ENCODE measurements at places on chromosomes 5 and 9. TPM values are rescaled to one million over a fixed set of nuclear protein-coding genes. Genes with fewer than 3 reads are reported as not detected.

The GAPT gene
- 0.54 TPM for polyA plus RNA-seq

The ACTBL2 gene
- not detected for polyA plus RNA-seq

- DNase-seq, result no peak
These were observed 51.9 kb downstream of the NEK6 start for GRCh38 chr9:124309667-124310084.

GRCh38 chr5:71899865-71900342 lies 180.8 kb downstream of the CARTPT start:
- no peak for DNase-seq

DNA sequence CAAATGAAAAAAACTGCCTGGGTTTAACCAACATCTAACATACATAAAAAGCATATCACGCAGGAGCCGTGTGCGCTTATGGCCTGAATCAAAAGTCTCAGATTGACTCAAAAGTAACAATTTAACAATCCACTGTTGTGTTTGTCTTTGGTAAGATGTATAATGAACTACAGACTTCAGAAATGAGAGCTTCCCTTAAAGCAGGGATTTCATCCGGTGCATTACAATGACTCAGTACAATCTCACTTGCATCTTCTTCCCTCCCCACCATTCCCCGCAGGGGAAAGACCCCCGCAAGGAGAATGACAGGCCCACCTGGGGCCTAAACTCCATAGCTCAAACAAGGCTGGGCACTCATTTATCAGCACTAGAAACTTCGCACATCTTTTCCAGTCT lies 1.4 kb downstream of the ZFR start:
- peak; percentile 16 for DNase-seq

The TRAF1 gene
- polyA plus RNA-seq, result 2.8 TPM

All from muscle of arm (tissue), 14 donors.